T-helper 2 cell (primary cell): ENCODE measurements at places on chromosomes 16 and 17.

- no peak for DNase-seq
These were observed 10.6 kb downstream of the RMI2 start for GRCh38 chr16:11355862-11356261.

DNA sequence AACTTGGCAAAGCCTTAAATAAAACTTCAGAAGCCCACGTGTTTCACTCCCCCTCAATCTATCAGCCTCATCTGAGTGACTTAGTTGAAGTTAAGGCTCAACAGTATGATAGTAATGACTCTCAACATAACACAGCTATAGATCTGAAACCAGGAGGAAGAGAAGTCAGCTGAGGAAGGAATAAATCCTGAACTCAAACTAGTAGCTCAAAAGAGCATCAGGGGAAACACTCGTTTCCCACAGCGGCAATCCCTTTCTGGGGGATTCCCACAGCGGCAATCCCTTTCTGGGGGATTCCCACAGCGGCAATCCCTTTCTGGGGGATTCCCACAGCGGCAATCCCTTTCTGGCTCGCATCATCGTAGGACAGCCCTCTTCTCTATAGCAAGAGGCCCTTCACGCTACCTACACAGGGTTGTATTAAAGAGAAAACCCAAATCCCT, 56.8 kb downstream of the ZZEF1 start:
- no peak for DNase-seq

DNA sequence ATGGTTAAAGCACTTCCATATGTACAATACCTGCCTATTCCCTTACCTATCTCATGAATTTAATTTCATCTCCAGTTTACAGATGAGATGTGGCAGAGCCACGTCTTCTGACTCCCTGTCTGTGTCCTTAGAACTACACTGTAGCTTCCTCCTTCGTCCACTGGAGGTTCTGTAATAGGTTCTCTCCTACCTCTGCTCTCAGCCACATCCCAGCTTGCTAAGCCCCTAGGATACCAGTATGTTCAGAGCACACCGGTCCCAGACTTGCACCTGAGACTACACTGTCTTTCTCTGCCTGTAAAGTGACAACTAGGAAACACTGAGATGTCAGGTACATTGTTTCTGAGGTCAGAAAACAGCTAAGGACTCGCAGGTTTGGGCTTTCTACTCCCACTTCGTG, 3.8 kb upstream of the RASL10B start:
- no peak for DNase-seq

DNA sequence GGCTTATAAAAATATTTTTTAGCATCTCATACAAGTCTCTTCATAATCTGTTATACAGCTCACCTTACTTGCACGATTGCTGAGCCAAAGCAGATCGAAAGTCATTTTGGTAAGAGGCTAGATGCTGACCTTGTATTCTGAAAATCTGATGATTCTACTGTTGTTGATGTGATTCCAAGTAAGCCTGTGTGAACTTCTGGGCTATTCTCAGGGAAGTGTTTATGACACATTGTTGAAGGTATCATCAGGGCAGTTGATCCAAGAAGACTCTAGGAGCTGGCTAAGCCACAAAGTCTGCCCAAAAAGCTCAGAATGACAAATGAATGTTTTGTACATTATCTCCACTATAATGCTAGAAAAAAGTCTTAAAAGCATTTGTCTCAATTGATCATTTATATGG, 16.0 kb downstream of the OMG start:
- no peak for DNase-seq

- DNase-seq, result peak; percentile 79
These were observed 7.3 kb downstream of the SLC22A31 start for GRCh38 chr16:89192956-89193575.

- DNase-seq, result no peak
These were observed 19.7 kb downstream of the RHBDL3 start for GRCh38 chr17:32285306-32285705.

DNA sequence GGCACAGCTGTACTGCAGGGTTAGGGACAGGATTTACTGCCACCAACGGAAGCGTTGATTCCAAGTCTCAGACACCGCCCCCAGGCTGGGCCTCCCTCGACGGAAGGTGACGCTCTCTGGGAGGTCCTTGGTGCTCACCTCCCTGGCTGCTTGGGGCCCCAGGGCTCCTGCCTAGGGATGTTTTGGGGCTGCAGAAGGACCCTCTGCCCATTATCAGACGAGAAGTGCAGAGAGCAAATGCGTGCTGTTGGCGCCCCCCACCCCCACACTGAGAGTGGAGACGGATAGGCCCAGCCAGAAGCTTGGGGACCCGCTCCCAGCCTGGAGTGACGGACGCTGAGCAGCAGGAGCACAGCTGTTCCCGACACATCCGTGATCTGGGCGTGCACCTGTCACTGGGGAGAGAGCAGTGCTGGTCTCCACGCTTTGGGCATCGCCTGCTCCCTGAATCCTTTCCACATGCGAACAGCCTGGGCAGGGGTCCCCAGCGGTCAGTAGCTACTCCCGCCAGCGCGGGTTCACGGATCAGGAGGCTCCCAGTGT, 5.1 kb upstream of the SOX8 start:
- no peak for DNase-seq

DNA sequence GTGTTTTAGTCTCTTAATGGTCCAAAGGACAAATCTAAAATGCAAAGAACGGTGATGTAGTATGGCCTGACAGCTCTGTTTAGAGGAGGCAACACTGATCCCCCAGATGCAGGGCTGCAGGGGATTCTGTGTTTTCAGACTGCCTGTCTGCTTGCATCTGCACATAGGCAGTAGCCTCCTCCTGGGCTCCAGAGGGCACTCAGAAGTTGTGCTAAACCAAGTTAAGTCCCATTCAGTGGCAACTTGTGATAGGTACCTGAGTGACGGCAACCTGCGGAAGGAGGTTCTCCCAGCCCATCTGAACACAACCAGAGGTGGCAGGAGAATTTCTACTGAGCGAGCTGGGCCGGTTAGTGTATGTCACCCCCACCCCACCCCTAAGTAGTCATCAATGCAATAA, 9.9 kb downstream of the HAS3 start:
- DNase-seq, result no peak

DNA sequence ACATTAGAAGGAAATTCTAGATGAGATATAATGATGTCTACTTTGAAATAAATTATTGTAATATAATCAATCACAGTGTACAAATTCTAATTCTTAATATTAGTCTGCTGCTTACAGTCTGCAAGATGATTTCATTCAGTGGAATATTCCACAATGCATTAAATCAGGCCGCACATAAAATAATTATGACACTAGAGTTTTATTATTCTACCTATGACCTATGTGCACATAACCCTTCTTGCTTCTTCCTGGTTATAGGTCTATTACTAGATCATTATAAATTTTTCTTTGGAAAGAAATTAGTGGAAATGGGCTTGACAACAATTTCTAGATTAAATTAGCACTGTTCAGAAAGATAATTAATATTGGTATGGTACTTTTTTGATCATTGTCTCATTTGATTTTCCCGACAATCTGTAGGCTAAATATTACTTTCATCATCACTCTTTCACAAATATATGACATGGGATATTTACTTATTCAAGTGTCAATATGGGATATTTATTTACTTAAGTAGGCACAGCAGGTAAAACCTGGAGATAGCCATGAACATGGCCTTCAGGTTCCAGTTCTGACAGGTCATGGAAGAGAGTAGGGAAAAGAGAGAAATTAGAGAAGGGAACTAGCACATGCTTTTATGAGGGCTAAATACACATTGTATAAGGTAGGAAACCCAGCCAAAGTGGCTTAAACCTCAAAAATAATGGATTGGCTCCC, 476.4 kb downstream of the TOX3 start:
- no peak for DNase-seq

GRCh38 chr16:85781695-85782370, 17.5 kb downstream of the EMC8 start:
- no peak for DNase-seq

DNA sequence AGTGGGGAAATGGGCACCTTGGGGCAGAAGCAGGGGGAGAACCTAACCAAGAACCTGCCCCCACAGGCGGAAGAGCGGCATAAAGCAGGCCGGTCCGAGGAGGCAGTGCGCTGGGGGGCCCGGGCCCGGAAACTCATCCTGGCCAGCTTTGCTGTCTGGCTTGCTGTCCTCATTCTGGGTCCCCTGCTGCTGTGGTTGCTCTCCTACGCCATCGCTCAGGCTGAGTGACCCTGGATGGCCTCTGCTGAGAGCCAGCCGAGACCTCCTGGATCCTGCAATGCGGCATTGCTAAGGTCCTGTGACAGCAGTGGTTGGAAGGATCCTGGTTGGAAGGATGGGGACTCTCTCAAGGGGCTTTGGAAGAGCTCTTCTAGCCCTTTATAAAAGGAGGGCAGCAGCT, 4.5 kb upstream of the PHKG2 start:
- DNase-seq, result no peak

- DNase-seq, result no peak
These were observed 150.2 kb upstream of the CACNG5 start for GRCh38 chr17:66684731-66685130.

DNA sequence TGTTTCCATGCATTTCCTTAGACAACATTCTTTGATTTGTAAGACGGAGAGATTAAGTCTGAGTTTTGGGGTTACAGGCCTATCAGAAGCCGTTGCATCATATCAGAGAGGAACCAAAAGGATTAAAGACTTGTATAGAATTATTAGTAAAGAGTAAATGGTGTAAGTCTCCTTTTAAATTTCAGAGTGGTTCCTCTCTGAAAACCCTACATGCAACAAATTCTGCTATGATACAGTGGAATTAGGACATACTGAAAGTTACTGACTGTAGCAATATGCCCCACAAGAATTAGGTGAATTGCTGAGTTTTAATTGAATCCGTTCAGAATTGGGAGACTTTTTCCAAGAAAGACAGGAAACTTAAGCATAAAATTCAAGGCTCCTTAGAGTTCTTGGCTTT, 221.6 kb downstream of the FTO start:
- DNase-seq, result no peak

GRCh38 chr17:73691321-73691766, 47.1 kb upstream of the SDK2 start:
- DNase-seq, result no peak

- peak; percentile 68 for DNase-seq
These were observed 220.8 kb downstream of the RPTOR start for GRCh38 chr17:80765241-80765961.

GRCh38 chr17:59762049-59762823, 54.8 kb downstream of the VMP1 start:
- DNase-seq, result no peak

DNA sequence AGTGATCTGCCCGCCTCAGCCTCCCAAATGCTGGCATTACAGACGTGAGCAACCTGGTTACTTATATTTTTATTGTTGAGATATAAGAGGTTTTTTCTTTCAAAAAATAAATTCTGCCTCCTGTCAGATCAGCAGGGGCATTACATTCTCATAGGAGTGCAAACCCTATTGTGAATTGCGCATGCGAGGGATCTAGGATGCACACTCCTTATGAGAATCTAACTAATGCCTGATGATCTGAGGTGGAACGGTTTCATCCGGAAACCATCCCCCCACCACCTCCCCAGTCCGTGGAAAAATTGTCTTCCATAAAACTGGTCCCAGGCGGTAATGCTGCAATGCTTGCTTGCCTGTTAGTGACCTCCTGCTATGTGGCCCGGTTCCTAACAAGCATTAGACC, 7.5 kb upstream of the CNEP1R1 start:
- no peak for DNase-seq

- DNase-seq, result no peak
These were observed 13.8 kb downstream of the CLUAP1 start for GRCh38 chr16:3514621-3515020.

DNA sequence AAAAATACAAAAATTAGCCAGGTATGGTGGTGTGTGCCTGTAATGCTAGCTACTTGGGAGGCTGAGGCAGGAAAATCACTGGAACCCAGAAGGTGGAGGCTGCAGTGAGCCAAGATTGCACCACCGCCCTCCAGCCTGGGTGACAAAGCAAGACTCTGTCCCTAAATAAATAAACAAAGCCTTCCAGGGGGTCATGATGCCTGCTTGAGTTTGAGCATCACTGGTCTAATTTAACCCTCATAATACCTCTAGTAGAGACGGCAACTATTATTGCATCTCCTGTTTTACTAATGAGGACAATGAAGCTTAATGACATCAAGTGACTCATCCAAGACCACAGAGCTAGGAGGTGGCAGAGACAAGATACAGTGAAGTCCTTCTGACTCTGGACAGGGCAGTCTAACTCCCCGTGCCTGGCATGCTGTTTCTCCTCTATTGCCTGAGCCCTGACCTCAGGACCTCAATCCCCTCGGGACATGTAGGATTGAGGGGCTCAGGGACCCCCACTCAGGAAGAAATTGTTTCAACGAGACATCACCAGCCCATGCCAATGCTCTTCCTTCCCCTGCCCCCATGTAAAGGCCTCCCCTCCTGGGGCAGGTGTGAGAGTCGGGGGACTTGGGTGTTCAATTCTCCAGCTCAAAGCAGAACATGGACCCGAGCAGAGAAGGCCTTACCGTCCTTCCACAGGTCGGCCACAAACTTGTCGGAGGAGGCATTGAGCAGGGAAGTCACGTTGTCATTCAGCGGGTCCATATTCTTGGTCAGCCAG, 102.9 kb downstream of the NDE1 start:
- no peak for DNase-seq

- no peak for DNase-seq
These were observed 190.4 kb downstream of the USP22 start for GRCh38 chr17:20852239-20852989.

DNA sequence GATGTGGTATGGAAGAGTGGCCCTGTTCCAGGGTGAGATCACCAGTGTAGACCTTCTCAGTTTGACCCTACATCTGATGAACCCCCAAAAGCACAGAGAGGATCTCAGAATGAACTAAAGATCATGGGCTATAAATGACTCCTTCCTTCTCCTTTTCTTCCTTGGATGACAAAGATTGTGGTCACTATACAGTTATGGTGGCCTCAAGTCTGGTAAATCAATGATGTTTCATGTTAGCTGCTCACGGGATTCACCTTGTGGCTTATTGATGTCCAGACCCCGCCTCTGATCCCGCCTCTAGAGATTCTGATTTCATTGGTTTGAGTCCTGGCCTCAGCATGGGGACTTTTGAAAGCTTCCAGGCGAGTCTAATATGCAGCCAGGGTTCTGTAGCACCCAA, 112.2 kb downstream of the PITPNC1 start:
- DNase-seq, result no peak
